ENCODE measurements at places on chromosomes 2 and 18.

- DNase-seq: no peak
Observed at GRCh38 chr2:119245076-119245840, 21.6 kb downstream of the STEAP3 start.

- DNase-seq: no peak
Observed at GRCh38 chr2:234292962-234293243, 204.0 kb downstream of the ARL4C start.

DNA sequence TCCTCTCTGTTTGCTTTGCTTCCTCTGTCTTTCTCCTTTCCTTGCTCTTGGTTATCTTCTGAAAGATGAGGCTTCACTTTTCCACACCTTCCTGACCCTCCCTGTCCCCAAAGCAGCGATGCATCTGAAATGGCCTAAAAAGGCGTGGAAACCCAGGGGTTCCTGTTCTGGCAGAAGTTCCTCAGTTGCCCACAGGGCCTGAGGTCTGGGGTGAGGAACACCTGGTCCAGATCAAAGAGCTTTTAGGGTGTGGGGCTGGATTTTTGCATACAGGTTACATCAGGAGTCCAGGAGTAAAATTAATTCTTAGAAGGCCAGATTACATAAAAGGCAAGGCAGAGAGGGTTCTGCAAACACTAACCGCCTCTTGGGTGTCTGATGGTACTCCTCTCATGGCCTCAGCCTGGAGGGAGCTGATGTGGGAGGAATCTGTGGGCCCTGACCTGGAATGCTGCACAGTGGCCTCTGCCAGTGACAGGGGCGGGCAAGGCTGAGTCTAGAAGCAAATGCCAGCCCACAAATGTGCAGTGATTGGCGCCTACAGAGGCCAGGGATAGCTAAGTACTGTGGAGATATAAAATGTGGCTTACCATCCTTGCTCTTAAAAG lies 41.8 kb downstream of the INPP4A start:
- DNase-seq: no peak

DNA sequence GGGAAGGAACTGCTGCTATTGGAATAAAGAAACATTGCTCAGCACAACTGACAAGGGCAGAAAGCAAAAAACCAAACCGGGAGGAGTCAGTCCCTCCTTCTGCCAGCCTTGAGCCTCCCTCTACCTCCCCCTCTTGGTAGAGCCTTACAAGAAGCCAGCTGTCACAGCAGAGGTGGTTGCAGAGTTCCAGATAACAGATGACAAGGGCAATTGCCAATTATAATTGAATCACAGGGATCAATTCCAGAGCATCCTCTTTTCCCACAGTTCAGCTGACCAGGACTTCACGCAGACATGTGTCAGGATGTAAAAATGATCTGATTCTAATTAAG lies 548.2 kb upstream of the LRRTM1 start:
- no peak for DNase-seq

- no peak for DNase-seq
Observed at GRCh38 chr2:214481204-214481603, 70.3 kb downstream of the VWC2L start.

GRCh38 chr2:30732376-30732775 lies 74.9 kb downstream of the CAPN13 start:
- no peak for DNase-seq

GRCh38 chr2:201237486-201238123 lies 22.7 kb upstream of the CASP8 start:
- no peak for DNase-seq

- DNase-seq: no peak
Observed at GRCh38 chr18:13407484-13407883, 188.9 kb downstream of the LDLRAD4 start.

GRCh38 chr2:133918141-133918540 lies 335.7 kb upstream of the MGAT5 start:
- DNase-seq: no peak

DNA sequence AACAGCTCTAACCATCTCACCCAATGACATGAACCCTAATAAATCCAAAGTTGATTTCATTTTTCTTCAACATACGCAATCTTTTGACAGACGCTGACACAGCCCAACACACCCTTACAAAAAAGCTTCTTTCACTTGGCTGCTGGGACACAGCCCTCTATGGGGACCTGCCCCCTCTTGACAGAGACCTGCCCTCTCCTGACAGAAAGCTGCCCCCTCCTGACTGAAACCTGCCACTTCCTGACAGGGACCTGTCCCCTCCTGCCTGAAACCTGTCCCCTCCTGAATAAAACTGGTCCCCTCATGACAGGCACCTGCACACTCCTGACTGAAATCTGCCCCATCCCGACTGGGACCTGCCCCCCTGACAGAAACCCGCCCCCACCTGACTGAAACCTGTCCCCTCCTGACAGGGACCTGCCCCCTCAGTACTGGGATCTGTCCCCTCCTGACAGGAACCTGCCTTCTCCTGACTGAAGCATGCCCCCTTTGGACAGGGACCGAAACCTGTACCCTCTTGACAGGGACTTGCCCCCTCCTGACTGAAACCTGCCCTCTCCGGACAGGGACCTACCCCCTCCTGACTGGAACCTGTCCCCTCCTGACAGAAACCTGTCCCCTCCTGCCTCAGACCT lies 87.9 kb downstream of the PXDN start:
- DNase-seq: no peak
